ENCODE measurements at places on chromosomes 1 and 21.

GRCh38 chr1:233482388-233482787 lies 131.5 kb upstream of the KCNK1 start:
- no peak for DNase-seq

GRCh38 chr1:31871703-31872102 lies 55.9 kb upstream of the SPOCD1 start:
- DNase-seq = no peak

DNA sequence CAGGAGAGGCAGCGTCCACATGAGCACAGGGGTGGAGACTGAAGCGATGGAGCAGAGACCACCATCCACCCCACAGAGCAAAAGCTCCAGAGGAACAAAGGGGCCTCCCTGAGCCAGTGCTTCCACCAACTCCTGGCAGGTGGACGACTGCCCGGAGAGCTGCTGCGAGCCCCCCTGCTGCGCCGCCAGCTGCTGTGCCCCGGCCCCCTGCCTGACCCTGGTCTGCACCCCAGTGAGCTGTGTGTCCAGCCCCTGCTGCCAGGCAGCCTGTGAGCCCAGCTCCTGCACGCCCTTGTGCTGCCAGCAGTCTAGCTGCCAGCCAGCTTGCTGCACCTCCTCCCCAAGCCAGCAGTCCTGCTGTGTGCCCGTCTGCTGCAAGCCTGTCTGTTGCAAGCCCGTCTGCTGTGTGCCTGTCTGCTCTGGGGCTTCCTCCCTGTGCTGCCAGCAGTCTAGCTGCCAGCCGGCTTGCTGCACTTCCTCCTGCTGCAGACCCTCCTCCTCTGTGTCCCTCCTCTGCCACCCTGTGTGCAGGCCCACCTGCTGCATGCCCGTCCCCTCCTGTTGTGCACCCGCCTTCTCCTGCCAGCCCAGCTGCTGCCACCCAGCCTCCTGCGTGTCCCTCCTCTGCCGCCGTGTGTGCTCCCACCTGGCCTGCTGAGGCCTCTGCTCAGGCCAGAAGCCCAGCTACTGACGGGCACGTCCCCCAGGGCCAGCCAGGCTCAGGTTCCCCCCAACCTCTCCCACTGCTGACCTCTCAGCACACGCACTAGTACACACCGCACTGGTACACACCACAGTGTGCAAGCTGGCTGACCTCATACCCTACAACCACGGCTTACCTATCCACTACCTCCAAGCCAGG lies 5.4 kb downstream of the KRTAP10-12 start:
- peak; percentile 9 for DNase-seq

GRCh38 chr1:222243902-222244301 lies 304.0 kb downstream of the HHIPL2 start:
- no peak for DNase-seq
